ENCODE measurements at places on chromosomes 2 and 18.

GRCh38 chr2:71423817-71424420, 29.4 kb upstream of the DYSF start:
- DNase-seq, result no peak

GRCh38 chr2:104177179-104177578, 676.7 kb upstream of the POU3F3 start:
- no peak for DNase-seq

DNA sequence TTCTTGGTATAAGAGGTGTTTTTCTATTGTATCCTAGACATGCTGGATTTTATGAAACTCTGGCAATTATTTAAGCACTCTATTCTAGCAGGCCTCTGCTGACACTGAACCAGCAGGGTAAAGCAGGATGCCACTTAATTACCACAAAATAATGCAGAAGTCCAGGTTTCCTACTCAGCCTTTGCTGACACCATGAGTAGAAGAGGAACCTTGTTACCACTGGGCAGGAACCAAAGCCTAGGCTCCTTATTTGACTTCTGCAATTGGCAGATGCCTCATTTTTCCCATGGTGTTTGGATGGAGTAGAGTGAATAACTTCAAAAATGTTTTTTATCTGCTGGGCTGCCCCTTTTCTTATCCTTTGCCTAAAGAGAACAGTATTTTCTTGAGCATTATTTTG, 60.8 kb downstream of the THNSL2 start:
- no peak for DNase-seq

DNA sequence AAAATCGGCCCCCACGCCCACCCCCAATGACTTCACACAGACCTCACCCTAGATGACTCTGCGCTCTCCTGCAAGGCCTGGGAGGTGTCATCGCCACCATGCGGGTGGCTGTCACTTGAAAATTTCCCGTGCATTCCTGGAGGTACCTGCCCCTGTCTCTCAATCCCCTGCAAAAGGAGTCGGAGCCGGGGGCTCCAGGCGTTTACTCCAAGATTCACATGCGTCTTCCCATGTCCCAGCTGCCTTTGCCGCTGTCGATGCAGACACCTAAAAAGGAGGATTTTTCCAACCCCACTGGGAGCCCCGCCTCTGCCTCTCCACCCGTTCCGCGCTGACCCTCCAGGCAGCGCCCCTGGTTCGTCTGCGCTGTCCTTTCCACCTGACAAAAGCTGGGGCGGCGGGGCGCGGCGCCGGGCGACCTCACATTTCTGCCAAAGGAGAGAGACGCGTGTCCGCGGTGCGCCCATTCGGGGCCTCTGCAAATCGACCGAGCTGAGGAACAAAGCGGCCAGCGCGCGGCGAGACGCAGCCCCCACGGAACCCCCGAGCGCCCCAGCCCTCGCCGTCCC, 667 bp downstream of the REEP1 start:
- no peak for DNase-seq

GRCh38 chr2:239339726-239340601, 60.9 kb downstream of the HDAC4 start:
- DNase-seq, result no peak

DNA sequence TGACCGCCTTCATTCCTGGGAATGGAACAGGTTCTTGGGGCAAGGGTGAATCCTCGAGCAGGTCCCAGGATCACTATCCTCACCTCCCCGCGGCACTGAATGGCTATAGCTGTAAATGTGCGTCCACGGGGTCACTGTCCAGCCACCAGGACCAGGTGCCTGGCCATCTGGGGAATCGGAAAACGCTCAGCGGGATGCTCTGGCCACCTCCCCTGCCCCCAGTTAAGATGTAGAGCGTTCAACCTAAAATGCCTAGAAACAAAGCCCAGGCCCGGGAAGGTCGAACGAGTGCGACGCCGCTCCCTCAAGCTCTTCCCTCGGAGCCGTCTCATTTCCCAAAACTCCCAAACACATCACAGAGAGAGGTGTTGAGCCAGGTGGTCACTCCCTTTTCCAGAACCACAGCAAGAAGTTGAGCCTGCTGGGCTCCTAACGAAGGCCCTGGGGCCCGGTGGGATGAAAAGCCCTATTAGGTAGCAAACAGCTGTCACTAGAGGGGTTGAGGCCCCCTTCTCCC, 795 bp upstream of the CAPN10 start:
- no peak for DNase-seq

DNA sequence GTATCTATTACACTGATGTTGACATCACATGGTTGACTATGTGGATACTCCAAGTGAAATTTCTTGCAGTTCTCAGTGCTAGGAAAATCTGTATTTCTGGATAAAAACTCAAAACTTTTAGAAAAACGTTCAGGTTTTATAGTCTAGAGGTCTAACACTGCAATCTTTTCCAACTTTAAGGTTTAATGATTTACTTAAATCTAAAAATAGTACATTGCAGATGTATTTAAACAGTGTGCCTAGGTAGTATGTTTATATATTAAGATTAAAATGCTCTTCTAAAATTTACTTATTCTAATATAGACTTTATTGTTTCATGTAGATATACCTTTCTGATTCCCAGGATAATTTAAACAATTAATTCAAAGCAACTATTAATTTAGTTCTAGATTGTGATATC, 98.3 kb downstream of the SH3YL1 start:
- no peak for DNase-seq

- no peak for DNase-seq
Observed at GRCh38 chr2:68458981-68459380, 8.1 kb downstream of the FBXO48 start.

DNA sequence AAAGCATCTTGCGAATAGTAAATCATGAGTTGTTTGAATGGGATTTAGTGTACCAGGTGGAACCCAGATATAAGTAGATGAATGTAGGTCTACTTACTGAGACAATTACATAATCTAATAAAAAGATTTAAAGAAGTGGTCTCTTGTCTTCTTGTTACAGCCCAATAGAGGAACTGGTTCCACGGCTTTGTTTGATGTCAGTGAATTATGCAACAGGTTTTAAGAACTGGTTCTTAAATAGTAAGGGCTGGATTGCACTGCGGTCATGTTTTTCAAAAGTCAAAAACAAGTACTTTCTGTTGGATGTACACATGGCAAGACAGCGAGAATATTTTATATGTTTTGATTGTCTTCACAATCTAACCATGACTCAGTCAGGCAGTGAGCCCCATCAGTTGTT, 15.4 kb upstream of the SLC9A2 start:
- no peak for DNase-seq

DNA sequence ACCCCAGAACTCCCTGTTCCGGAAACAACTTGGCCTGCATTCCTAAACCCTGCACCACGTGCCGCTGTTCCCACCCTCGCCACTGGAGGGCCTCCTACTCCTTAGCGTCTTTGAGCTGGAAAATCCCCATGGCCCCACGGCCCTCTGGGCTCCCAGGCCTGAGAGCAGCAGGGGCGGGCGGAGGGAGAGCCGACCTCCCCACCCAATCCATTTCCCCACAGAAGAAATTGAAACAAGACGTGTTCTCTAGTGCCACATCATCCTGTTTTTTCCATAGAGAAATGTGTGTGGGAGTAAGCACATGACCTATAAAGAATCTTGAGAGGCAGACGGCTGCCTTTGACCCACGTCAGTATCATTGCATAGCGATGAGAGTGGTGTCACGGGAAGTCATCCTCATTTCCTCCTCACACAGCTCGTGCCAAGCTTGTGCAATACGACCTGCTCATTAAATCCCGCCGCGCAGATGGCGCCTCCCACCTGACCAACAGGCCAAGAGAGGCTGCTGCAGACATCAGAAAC, 79.2 kb downstream of the LAMA1 start:
- DNase-seq, result peak; percentile 63

GRCh38 chr2:97935719-97936161, 60.0 kb downstream of the TMEM131 start:
- no peak for DNase-seq

DNA sequence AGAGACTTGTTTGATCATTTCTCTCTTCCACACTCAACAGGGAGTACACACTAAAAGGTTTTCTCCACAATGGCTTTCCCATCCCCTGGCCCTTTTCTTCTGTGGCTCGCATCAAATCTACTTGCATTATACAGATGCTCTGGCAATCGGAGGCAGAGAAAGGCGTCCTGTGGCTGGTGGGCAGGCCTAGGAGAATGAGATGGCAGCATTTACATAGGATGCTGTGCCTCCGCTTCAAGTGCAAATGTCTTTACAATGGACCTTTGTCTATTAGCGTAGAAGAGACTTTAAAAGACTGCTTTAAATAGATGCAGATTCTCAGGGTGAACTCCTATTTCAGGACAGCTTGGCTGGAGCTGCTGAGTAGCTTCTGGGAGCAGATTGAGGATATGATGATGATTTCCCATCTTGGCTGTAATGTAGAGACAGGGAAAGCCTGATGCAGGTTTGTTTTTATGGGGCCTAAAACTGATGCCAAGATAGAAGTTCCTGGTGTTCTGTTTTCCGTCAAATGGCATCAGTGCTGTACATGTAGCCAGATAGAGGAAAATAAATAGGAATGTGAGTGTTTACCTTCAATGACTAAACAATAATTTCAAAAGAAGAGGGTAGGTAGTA, 423.4 kb downstream of the RND3 start:
- DNase-seq, result peak; percentile 22

- DNase-seq, result no peak
Observed at GRCh38 chr2:143732871-143733270, 603.7 kb downstream of the ARHGAP15 start.
